Endothelial cell (in vitro differentiated cells): ENCODE measurements at places on chromosomes 1 and 21. TPM values are rescaled to one million over a fixed set of nuclear protein-coding genes. Genes with fewer than 3 reads are reported as not detected.
A peak's percentile ranks its signal among the peaks of the same experiment; 100 is the strongest.

The IL6R gene
- 1.0 TPM for total RNA-seq

The SHE gene
- total RNA-seq, result 79.3 TPM

DNA sequence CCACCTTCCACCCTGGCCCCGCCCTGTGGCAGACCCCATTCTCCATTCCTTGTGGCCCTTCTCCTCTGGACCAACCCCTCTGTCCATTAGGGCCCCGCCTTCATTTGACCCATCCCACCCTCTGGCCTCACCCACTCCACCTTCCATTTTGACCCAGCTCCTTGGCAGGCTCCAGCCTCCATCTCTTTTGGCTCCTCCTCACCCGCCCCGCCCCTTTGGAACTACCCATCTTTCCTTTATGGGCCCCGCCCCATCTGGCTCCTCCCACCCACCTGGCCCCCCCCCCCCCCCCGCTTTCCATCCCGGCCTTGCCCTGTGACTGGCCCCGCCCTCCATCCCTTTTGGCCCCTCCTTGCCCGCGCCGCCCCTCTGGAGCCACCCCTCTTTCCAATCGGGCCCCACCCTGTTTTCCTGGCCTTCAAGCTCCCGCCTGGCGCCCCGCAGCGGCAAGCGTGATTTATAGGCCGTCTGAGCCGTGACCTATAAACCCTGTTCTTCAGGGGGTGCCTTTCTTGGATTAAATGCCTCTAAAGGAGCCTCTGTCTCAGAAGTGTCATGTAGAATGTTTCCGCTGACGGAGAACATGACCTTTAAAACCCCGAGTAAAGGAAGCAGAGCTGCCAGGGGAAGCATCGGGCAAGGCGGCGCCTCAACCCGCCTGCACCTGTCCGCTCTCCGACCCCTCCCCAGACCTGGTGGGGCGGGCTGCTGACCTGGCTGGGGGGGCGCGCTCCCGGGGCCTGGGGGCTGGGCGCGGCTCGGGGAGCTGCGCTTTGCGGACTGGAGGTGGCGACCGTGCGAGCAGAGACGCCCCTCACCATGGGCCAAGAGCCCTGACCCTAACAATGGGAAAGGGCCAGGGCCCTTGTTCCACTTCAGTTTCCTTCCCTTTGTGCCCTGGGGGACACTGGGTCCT is 178.0 kb downstream of the CAMTA1 start:
- peak; percentile 92 for DNase-seq

- DNase-seq, result peak; percentile 70
Measured at GRCh38 chr1:154186177-154186576, 5.7 kb downstream of the TPM3 start.

DNA sequence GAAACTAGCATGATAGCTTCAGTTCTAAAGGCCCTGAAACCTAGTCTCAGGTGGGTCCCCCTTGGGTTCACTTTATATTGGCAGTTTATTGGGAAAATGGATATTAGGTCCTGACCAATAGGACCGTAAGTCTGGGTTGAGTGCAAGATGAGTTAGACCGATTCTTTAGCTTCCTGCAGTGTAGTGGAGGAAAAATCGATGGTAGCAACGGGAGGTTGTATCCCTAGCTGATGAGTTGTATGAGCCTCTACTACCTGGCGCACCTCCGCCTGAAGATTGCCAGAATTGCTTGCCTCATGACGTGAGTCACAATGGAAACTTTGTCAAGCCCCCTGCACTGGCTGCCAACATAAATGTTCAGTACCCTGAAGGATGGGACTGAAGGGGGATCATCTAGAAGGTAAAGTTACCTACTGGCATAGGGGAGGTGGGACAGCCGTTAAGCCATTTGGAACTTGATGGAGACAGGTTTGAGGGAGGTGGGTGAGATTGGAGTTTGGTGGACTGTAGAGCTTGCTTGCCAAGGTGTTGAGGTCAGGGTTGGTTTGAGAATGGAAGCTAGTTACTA is 3.9 kb downstream of the RCC1 start:
- no peak for DNase-seq

- no peak for DNase-seq
Measured at GRCh38 chr1:103509250-103509649, 16.2 kb upstream of the RNPC3 start.

- no peak for DNase-seq
Measured at GRCh38 chr1:182484067-182484466, 34.1 kb downstream of the RGSL1 start.

DNA sequence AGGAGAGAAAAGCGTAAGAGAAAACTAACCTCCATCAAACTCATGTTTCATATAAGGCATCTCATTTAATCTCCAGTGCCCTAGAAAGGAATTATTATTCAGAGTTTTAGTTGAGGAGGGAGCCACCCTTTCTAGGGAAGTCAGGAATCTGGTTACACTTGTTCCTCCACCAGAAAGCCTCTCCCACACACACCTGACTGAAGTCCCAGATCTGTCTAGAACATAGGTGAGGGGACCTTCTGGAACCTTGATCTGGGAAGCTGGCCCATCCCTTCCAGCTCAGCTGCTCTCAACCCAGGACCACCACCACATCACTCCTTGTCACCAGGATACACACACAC is 1.9 kb upstream of the DENND2D start:
- DNase-seq, result no peak

DNA sequence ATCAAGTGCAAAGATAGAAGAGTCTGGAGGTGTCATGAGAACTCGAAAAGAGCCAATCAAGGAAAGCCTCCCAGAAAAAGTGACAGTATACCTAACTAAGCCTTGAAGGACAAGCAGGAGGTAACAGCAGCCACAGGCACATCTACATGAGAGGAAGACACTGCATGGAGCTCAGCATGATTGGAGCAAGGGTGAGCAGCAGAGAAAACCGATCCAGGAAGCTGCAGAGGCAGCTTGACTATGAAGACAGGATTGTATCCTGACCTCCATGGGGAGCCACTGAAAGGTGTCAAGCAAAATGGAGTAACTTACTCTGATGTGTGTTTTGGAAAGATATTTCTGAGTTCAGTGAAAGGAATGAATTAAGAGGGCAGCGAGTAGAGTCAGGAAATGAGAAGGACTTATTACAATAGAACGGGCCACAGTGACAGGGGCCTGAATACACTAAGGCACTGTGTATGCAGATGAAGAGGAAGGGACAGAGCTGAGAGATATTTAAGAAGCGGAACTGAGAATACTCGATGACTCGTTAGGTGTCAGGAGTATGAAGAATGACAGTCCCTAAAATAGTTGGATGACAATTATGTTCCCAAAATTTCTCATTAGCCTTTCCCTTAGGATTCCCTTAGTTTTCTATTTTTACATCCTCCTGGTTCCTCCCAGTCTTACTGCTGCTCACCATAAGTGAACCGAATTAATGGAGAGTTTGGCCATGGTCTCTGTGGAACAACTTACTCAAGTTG is 139.3 kb upstream of the NFIA start:
- no peak for DNase-seq

DNA sequence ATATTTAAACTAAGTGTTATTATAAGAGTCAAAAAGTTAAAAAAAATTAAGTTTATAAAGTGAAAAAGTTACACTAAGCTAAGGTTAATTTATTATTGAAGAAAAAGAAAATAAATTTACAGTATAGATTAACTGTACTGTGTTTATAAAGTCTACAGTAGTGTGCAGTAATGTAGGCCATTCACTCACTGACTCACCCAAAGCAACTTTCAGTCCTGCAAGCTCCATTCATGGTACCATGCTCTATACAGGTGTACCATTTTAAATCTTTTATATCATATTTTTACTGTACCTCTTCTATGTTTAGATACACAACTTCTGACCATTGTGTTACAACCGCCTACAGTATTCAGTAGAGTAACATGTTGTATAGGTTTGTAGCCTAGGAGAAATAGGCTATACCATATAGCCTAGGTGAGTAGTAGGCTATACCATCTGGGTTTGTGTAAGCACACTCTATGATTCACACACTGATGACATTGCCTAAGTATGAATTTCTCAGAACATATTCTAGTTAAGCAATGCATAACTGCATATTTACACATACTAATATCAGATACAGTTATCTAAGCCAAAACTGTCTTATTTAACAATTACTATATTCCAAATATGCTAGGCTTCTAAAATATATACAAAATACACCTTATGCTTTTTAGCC is 80.6 kb upstream of the GFI1 start:
- DNase-seq, result no peak

DNA sequence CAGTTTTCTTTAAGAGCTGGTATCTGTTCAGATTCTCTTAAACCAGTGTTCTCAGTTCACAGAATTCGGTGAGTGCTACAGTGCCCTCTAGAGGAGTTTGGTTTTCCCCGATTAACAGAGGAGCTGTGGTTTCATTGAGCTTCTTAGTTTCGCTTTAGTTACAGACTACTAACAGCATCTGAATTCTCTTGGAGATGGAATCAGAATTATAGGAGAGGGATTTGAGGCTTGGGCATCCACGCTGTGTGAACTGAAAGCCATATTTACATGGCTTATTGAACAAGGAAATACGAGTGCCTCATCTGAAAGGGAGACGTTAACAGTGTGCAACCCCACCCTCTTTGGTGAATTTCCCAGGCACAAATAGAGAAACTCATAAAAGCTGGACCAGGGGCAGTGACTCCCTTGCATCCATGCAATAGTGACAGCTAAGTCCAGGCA is 202.0 kb downstream of the USH2A start:
- DNase-seq, result peak; percentile 51

DNA sequence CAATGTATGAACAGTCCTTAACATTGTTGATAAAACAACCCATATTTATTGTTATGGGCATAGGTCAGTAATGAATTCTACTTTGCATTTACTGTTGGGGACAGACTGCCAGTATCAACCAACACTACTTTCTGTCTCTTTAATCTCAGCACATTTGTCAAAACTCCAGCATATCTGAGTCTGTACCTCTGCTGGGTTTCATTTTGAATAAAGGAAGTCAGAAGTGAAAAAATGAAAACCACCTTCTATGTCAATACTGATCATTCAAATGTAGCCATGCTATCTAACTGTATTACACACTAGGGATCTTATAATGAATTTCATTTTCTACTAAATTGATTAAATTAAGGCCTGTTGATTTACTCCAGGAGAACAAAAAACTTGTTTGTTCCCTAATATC is 24.2 kb upstream of the CXADR start:
- no peak for DNase-seq

- no peak for DNase-seq
Measured at GRCh38 chr1:97806996-97807520, 113.8 kb downstream of the DPYD start.

- DNase-seq, result no peak
Measured at GRCh38 chr1:238141353-238141752, 250.6 kb upstream of the ZP4 start.
